Fibroblast of skin of right biceps (primary cell): ENCODE measurements at places on chromosomes 4 and X.

GRCh38 chr4:40149960-40150385 lies 46.9 kb upstream of the RHOH start:
- DNase-seq = peak; percentile 67

- DNase-seq = peak; percentile 82
These were observed 219.2 kb downstream of the KIT start for GRCh38 chr4:54877006-54877405.

- DNase-seq = no peak
These were observed 176.0 kb downstream of the MGST2 start for GRCh38 chr4:139841464-139842195.

GRCh38 chr4:95360906-95361695 lies 187.7 kb downstream of the UNC5C start:
- no peak for DNase-seq

DNA sequence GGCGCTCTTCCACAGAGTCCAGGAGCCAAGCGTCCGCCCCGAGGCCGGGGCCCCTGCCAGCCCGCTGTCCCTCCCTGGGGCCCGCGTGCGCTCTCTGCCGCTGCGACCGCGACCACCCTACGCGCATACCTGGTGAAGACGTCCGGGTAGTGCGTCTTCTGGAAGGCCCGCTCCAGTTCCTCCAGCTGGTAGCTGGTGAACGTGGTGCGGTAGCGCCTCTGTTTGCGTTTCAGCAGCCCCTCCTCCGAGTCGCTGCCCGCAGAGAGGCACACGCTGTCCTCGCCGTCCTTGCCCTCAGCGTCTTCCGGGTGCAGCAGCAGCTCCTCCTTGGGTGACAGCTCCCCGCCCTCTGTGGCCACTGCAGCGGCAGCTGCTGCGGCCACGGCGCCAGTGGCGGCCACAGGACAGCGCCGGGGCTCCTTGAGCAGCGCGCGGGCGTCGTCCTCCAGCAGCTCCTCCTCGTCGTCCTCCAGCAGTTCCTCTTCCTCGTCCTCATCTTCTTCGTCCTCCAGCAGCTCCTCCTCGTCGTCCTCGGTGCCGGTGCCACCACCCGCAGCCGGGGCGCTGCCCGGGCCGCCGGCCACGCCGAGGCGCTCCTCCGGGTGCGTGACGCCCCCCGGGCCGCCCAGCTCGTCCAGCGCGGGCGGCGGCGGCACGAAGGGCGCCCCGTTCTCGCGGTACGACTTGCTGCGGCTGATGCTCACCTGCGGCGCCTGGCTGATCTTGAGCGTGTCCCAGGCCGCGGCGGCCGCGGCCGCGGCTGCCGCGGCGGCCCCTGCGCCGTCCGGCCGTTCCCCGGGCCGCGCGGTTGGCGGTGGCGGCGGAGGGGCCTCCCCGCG lies 2.8 kb downstream of the ARX start:
- DNase-seq = no peak

DNA sequence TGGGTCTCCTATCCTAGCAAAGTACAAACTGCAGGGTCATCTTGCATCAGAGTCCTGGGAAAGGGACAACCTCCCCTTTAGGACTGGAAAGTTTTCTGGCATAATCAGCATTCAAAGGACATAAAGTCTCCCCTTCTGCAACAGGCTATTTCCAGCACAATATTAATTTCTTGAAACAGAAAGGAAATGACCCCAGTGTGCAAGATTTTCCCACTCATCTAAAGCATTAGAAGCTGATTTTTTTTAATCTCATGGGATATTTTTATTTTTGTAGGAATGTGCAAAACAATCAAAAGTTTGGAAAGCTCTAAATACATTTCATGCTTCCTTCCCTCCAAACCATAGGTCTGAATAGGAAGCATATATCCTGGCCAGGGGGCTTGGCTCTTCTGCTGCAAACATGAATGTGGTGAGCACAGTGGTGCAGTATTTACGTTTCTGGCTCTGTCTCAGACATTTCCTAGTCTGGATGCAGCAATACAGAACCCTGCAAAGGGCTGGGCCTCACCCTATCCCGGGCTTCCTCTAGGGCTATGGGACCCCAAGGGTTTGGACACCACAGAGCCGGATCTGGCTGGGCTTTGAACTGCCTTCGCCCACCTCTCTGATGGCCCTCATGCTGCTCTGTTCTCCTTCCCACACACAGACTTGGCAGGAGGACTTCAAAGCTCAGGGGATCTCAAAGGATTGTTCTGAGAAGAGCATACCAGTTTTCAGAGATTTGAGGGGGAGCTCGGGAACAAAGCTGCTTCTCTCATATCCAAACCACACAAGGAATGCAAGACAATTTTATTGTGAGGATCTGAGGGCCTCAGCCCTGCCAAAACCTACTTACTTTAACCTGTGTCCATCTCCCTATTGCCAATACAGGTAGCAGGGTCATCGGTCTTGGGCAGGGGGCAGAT lies 64.9 kb downstream of the POLR2B start:
- DNase-seq = peak; percentile 88

DNA sequence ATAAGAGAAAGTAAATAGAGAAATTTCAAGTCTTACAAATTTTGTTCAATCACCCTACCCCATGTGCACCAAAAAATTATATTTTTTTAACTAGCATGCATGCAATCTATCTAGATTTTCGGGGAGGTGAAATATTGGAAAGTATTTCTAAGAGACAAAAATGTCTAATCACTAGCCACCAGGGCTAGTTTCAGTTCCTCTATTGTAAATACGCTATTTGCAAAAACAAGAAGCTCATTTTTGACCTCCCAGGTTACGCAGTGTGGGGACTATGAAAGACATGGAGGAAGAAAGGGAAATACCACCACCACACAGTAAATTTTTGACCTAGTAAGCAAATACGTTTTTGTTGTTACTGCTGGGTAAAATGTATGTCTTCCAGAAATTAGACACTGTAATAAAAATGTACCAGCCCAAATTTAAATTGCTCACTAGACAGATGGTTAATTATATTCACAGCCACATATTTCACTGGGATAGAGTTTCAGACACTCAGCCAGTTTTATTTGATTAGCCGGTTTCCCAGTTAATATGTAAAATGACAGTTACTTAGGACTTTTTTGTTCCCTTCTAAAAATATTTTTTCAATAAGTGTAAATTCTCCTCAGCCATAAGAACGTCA lies 2.2 kb downstream of the NEXMIF start:
- DNase-seq = no peak
